Endodermal cell (in vitro differentiated cells): ENCODE measurements at places on chromosomes 4 and X.

- DNase-seq, result no peak
- no peaks in the 10 kb centered on the region for H3K4me1 ChIP-seq
- no peak overlapping the region for H3K4me3 ChIP-seq
- peaks cover 22% of the 10 kb centered on the region for H3K36me3 ChIP-seq
- no peak overlapping the region for H3K27ac ChIP-seq
These were observed 38.8 kb downstream of the TBCK start for GRCh38 chr4:106277140-106277675.

DNA sequence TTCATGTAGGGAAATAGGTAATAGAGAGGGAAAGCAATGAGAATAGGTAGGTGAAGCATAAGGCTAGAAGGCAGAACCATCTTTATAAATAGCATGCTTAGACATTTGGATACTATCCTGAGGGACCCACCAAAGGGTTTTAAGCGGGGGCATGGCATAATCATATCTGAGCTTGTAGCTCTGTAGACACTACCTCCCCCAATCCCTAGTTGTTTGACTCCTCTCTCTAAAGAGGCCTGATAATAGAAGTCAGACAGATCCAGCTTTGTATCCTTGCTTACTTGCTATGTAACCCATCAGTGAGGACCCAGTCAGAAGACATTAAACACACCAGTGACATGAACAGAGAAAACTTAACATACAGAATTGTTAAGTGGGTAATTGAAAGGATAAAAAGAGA lies 58.7 kb downstream of the SCFD2 start:
- H3K27ac ChIP-seq, result no peak overlapping the region
- DNase-seq, result no peak
- H3K4me3 ChIP-seq, result no peak overlapping the region
- H3K27me3 ChIP-seq, result no peaks in the 10 kb centered on the region

DNA sequence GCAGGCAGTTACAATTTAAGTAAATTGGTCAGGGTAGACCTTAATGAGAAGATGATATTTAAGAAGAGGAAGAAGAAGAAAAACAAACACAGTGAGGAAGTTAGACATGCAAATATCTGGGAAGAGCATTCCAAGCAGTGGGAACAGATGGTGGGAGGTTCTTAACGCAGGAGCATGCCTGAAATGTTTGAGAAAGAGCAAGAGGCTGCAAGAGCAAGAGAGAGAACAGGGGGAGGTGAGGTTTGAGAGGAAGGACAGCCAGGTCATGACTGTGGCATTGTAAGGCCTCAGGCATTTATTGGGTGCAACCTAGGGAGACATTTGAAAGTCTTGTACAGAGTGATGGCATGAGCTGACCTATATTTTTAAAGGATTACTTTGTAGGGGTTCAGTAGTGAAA lies 136.0 kb downstream of the UGT8 start:
- H3K36me3 ChIP-seq, result no peaks in the 10 kb centered on the region
- no peaks in the 10 kb centered on the region for H3K27me3 ChIP-seq
- DNase-seq, result peak; percentile 66

DNA sequence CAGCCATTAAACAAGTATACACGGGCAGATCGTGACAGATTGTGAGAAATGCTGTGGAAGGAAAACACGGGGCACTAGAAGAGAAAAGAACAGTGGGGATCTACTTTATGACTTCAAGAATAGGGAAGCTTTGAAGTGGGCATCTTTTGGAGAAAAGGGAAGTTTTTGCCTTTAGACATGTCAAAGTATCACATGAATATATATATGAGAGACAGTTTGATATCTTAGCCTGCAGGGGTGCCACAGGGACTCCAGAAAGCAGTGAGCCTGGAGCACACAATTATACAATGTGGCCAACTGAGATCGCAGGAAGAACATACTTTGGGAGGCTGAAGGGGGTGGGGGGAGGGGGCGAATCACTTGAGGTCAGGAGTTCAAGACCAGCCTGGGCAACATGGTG lies 35.7 kb downstream of the RELL1 start:
- H3K27me3 ChIP-seq, result no peaks in the 10 kb centered on the region
- peaks cover 7% of the 10 kb centered on the region for H3K36me3 ChIP-seq
- no peak overlapping the region for H3K4me3 ChIP-seq
- DNase-seq, result no peak
- H3K27ac ChIP-seq, result no peak overlapping the region
- H3K4me1 ChIP-seq, result peaks cover 12% of the 10 kb centered on the region

DNA sequence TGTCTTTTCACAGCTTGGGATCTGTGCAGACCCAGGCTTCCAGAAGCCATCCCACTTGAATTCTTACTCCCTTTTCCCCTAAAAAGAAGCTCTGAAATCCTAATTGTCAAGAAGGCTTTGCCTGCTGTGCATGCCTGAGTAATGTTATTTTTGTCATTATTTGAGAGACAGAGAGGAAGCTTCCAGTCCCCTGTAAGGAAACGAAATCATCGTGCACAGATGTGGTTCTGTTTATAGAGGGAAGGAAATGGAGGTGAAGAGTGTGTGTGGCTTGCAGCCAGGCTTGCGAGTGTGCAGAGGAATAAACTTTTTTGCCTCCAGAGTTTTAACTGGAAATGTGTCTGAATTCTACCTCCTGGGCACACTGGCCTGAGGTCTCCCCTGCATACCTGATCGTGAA lies 70.2 kb downstream of the TBL1X start:
- no peaks in the 10 kb centered on the region for H3K4me1 ChIP-seq
- no peaks in the 10 kb centered on the region for H3K36me3 ChIP-seq
- H3K27ac ChIP-seq, result peak overlapping the region; percentile 73
- H3K27me3 ChIP-seq, result no peaks in the 10 kb centered on the region
- H3K4me3 ChIP-seq, result no peak overlapping the region
